ENCODE measurements at places on chromosomes 12 and 14.

GRCh38 chr12:105048315-105048714, 35.9 kb downstream of the ALDH1L2 start:
- no peak for DNase-seq

DNA sequence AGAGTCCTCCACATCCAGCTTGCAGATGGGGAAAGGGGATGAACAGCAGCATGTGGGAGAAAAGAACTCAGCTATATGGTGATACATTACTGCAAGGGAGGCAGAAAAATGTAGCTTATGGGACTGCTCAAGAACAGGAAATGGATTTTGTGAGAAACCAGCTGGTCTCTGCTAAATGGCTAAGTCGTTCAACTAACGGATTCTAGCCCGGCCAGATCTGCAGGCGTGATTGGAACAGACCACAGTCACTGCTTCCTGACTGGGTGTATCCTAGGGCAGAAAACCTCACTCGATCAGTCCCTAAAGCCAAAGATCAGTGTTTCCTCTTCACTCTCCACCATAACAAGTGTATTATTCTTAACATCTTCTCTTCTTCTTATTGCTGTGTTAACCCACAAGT, 8.1 kb upstream of the PTGDR start:
- no peak for DNase-seq

DNA sequence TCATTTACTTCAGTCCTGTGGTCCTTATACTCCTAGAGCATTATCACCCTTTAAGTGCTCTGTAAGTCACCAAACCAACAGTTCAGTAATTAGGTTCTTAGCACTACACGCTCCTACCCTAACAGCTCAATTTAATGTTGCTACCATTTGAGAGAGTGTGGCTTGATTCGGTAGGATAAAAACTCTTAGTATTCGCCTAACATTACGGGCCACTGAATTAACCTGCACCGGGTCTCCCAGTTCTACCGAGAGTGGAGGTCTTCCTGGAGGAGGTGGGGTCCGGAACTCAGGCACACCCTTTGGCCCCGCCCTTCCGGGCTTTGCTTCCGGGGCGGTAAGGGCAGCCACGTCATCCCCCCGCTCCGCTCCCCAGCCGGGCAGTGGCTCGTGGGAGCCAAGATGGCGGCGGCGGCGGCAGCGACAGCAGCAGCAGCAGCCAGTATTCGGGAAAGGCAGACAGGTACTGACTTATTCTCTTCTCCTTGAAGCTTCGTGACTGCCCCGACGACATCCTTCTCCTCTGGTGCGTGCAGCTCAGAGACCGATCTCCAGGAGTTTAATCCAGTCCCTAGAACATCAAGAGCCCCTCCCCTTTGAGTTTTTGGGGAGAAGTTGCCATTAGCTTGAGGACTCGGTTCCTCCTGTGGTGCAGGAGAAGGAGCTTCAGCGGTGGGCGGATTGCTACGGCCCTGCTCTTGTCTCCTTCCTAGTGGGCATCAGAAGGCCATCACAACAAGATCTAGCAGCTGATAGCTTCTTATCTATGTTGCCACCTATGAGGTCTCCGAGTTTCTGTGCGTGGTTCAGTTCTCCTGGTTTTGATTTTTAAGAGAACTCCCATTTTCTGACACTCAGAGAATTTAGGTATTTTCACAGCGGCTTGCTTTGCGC, at the start of gene SCFD1:
Gene SCFD1 (plus strand): TSS at position 380 of the 891 bp plus-strand sequence. CDS start 20 bp downstream, at position 400.
- DNase-seq, result peak; percentile 74

- DNase-seq, result no peak
These were observed 14.2 kb upstream of the TXNRD1 start for GRCh38 chr12:104201238-104202001.

GRCh38 chr12:57198329-57198728, 18.3 kb upstream of the NXPH4 start:
- DNase-seq, result no peak

DNA sequence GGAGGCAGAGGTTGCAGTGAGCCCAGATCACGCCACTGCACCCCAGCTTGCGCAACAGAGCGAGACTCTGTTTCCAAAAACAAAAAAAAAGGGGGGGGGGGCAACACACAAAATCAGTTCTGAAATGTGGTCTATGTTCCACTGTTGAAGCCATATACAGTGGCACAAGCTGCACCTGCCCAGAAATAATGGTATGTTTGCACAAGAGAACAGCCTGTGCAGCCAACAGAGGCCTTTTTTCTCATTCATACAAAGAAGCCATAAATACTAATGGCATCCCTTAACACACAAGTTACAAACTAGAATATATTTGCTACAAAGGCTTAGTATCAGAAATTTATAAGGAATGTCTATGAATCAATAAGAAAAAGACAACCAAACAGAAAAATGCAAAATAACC, 37.1 kb downstream of the ITPR2 start:
- no peak for DNase-seq

DNA sequence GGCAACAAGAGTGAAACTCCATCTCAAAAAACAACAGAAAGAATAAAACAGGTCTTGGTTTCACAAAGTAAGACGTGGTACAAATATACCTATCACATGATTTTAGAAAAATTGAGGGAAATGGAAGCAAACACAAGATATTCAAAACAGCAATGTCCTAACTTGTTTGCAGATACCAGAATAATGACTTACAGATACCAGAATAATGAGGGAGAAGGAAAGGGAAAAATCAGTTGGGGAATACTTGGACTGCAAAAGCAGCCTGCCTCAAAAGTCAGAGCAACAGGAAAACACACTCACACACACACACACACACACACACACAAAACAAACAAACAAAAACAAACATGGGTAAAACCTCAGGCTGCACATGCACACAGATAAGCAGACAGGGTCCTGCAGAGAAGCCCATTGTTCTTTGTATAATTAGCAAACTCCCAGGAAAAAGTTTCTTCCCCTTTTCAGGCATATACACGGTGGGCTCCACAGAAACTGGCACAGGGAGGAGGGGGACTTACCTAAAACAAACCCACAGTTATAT, 65.7 kb upstream of the CAPRIN2 start:
- no peak for DNase-seq

- no peak for DNase-seq
These were observed 42.0 kb upstream of the DAAM1 start for GRCh38 chr14:59146484-59146883.

GRCh38 chr12:2150833-2151232, 98.0 kb downstream of the CACNA1C start:
- no peak for DNase-seq

GRCh38 chr12:57461276-57461916, 1.8 kb downstream of the GLI1 start:
- no peak for DNase-seq

- DNase-seq, result no peak
These were observed 456.8 kb downstream of the MED13L start for GRCh38 chr12:115820656-115821055.

DNA sequence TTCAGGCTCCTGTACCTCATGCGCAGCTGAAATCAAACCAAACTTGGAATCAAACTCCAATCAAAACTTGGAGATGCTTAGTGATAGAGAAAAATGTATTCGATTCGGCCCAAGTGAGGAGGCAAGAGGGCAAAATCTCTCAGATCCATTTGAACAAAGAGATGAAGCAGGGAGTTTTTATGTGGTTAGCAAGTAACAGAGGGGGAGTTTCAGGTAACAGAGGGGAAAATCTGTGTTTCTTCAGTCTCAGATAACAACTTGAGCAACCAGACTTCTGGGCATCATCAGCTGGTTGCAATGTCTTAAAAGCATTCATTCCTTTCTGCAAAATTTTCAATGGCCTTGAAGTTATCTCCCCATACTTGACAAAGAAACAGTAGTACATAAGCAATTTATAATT, 245.1 kb upstream of the AVPR1A start:
- no peak for DNase-seq

DNA sequence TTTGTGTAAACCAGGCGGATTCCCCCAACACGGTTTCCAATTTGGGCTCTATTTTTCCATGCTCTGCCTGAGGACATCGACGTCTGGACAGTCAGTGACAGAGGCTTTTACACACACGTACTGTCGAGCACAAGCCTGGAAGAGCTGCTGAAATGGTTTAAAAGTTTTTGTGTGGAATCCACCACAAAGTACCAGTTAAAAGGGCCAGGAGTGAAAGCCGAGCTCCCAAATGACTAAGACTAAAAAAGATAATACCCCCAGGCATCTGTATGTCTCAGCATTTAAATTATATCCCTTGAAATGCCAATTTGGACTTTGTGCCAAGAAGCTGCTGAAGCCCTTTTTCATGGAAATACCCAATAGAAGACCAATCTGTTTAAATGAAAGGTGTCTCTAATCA, 173.2 kb downstream of the EGLN3 start:
- no peak for DNase-seq

- DNase-seq, result no peak
These were observed 37.4 kb downstream of the SPTLC2 start for GRCh38 chr14:77579065-77579464.

GRCh38 chr14:24840204-24840893, 206.4 kb upstream of the GZMB start:
- DNase-seq, result no peak

- DNase-seq, result no peak
These were observed 20.0 kb upstream of the DNAH10 start for GRCh38 chr12:123741937-123742572.

DNA sequence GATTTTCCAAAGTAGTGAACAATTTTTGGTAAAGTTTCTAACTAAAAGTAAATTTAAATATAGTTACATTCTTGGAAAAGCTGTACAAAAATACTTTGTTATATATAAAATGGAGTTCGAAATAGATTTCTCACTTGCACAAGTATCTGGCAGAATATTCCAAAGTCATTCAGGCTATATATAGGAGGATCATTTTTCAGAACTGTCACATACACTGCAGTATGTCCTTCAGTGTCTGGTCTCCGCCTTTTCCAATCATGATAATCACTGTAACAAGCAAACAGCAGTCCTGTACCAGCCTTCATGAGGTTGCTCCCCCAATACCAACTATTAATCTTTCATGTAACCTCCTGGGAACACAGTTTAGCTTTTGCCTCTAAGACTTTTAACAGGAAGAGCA, 18.6 kb downstream of the TBK1 start:
- DNase-seq, result no peak

- no peak for DNase-seq
These were observed 148.8 kb upstream of the CRY1 start for GRCh38 chr12:107242189-107242588.

DNA sequence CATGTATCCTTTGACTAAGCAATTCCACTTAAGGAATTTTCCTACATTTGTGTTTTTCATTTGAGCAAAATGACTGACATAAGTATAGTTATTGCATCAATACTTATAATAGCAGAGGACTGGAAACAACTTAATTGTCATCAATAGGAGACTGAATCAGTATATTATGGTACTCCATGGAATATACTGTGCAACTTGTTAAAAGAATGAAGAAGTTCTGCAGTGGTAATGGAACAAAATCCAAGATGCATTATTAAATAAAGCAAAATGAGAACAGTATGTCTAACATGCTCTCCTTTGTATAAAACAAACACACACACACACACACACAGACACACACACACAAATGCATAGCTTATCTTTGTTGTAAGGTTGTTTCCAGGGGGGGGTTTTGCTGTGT, 303.1 kb downstream of the RAD51B start:
- DNase-seq, result no peak

GRCh38 chr12:25382311-25383106, 131.8 kb upstream of the KRAS start:
- DNase-seq, result no peak

- DNase-seq, result no peak
These were observed 82.7 kb downstream of the C14orf132 start for GRCh38 chr14:96121660-96122395.

- no peak for DNase-seq
These were observed 98.7 kb upstream of the PLXNC1 start for GRCh38 chr12:94049718-94050117.

DNA sequence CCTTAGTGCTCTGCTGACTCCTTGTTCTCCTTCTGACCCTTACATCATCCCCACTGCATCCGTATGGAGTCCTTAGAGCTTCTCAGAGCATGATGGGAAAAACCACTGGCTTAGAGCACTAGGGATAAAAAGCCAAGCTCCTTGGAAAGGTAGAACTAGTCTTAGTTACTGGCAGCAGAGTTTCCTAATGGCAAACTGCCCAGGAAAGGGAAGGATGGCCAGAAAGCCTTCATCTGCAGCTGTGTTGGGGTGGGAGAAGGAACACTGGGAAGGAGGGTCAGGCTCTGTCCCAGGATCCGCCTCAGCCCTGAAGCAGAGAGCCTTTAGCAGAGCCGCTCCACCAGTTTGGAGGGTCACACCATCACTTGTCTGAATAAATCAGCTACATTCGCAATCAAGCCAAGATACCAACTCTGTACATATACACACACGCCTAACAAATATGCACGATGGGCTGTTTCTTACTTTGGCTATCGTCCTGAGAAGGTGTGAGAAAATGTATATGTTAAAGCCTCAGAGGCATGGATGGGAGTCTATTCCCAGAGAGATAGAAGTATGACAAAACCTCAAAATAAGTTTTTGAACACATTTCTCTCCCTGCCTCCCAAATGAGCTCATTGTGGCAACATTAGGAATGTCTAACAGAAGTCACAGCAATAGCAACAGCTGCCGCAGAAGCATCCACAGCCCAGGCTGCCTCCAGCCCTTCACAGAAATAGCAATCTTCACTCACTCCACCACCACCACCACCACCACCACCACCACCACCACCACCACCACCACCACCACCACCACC, 18.6 kb upstream of the GALNT8 start:
- DNase-seq, result no peak

DNA sequence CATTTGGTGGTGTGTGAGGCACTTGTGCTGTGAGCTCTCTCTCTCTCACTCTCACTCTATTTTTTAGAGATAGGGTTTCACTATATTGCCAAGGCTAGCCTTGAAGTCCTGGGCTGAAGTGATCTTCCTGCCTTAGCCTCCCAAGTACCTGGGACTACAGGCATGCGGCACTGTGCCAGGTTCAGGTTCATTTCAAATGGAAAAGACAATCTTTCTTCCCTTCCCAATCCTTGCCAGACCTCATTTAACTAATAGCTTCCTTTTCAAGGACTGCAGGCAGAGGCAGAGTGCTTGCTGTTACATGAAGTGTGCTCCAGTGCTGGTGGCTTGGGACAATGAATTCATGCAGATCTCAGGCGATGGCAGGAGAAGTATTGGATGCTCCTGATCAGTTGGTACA, 73.2 kb upstream of the BICD1 start:
- no peak for DNase-seq

GRCh38 chr12:124564971-124565491, 2.4 kb downstream of the NCOR2 start:
- no peak for DNase-seq

Data from activated CD8-positive, alpha-beta memory T cell treated with anti-CD3 and anti-CD28 coated beads for 1 hour (primary cell).